ENCODE measurements at places on chromosomes 6 and 20.

GRCh38 chr6:168226902-168227318 is 92.7 kb downstream of the DACT2 start:
- no peak for DNase-seq

DNA sequence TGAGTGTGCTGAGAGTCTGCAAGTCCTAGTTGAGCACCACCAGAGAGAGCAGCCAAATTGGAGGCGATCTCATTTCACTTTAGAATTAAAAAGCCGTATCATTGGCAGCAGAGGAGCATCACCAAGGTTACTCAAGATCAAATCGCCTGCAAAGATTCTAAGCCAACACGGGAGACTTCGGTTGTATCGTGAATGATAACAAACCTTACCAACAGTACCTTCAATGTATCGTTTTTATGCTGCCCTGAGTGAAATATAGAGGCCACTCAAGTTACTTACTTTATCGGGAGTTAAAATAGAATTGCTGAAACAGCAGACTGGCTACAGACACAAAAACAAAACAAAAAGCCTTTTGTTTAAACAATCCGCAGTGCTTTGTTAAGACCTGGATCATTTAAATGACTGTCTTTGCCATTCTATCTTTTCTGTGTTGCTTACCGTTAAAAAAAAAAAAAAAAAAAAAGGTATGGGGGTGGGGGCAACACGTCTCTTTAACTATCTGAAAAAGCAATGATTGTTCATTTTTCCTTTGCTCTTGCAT is 14.2 kb downstream of the NHSL1 start:
- no peak for DNase-seq

- DNase-seq, result no peak
Observed at GRCh38 chr6:112846681-112847080, 499.6 kb downstream of the RFPL4B start.

DNA sequence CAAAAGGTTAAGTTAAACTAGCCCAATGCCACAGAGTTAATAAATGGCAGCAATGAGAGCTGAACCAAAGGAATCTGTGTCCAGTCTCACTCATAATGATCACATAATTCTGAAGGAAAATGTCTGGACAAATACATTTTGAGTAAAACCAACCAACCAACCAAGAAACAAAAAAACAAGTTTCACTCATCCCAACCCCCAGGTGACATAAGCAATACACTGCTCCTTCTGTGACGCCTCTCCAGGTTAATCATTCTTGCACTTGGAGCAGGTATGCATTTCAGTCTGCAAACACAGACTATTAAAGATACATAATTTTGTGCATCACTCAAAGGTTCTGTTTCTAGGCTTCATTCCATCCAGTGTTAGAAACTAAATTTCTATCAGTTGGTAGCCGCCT is 35.2 kb upstream of the MC3R start:
- DNase-seq, result no peak

DNA sequence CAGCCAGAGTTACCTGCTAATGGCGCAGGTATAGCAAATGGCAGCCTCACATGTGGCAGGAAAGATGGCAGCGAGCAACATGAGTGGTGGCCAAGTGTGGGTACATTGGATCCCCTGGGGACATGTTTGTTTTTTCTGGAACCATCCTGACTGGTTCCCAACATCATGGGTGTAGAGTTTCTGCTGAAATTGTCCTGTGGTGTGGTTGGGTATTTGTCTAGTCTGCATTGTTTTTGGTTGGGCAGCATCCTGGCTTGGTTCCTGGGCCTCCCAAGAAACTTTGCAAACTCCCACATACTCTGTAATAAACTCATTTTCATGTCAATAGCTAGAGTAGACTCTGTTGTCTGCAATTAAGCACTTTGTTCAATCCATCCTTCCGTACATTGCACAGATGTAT is 282.6 kb downstream of the CDC5L start:
- DNase-seq, result no peak

- no peak for DNase-seq
Observed at GRCh38 chr20:50563133-50563944, 53.2 kb downstream of the PTPN1 start.

GRCh38 chr6:44316481-44316880 is 3.3 kb upstream of the AARS2 start:
- no peak for DNase-seq

DNA sequence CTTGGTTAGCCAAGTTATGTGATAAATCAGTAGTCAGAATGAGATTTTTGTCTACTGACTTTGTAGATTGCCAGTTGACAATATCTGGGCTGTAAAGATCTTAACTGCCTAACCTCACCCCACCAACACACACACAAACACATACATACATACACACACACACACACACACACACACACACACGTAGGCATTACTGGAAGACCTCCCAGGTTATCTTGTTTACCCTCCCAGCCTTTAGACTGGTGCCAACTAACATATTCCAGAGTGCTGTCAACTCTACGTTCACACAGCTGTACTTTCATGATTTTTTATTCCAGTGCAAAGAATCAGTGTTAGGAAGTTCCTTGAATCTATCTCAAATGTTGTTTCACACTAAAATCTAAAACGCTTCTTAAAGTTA is 38.9 kb downstream of the BMP5 start:
- DNase-seq, result no peak

GRCh38 chr6:144343701-144344428 is 58.7 kb downstream of the UTRN start:
- peak; percentile 66 for DNase-seq

- no peak for DNase-seq
Observed at GRCh38 chr20:56348746-56349145, 10.0 kb upstream of the FAM210B start.

GRCh38 chr20:15706719-15707118 is 866.5 kb downstream of the KIF16B start:
- DNase-seq, result no peak

- DNase-seq, result no peak
Observed at GRCh38 chr20:13426870-13427269, 205.8 kb downstream of the ISM1 start.

Measured in CD4-positive, alpha-beta T cell treated with Interleukin-15 for 1 hour (primary cell).